ENCODE measurements at places on chromosomes 2 and 18.

DNA sequence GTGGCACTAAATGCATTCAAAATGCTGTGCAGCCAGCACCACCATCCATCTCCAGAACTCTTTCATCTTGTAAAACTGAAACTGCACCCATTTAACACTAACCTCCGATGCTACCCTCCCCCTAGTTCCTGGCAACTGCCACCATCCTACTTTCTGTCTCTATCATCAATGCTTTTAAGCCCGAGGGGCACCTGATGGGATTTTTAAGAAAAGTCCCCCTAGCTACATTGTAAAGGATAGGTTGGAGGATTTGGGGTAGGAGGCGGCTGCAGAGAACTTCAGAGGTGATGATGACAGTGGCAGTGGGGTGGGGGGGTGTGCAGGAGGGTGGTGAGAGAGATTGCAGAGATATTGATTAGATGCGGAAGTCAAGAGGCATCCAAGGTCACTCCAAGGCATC is 10.8 kb upstream of the YWHAQ start:
- no peak for DNase-seq

- no peak for DNase-seq
These were observed 226.4 kb upstream of the MYT1L start for GRCh38 chr2:2557475-2557874.

GRCh38 chr2:211453311-211453887 is 897.0 kb downstream of the CPS1 start:
- DNase-seq = peak; percentile 75

- no peak for DNase-seq
These were observed 254.3 kb upstream of the TNP1 start for GRCh38 chr2:217114117-217114516.

DNA sequence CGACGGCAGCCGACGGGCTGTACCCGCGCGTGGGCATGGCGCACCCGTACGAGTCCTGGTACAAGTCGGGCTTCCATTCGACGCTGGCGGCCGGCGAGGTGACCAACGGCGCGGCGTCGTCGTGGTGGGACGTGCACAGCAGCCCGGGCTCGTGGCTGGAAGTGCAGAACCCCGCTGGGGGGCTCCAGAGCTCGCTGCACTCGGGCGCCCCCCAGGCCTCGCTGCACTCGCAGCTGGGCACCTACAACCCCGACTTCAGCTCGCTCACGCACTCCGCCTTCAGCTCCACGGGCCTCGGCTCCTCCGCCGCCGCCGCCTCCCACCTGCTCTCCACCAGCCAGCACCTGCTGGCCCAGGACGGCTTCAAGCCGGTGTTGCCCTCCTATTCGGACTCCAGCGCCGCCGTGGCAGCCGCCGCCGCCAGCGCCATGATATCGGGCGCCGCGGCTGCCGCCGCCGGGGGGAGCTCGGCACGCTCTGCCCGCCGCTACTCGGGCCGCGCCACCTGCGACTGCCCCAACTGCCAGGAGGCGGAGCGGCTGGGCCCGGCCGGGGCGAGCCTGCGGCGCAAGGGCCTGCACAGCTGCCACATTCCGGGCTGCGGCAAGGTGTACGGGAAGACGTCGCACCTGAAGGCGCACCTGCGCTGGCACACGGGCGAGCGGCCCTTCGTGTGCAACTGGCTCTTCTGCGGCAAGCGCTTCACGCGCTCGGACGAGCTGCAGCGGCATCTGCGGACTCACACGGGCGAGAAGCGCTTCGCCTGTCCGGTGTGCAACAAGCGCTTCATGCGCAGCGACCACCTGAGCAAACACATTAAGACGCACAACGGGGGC is 2.0 kb downstream of the SP9 start:
- DNase-seq = peak; percentile 80

DNA sequence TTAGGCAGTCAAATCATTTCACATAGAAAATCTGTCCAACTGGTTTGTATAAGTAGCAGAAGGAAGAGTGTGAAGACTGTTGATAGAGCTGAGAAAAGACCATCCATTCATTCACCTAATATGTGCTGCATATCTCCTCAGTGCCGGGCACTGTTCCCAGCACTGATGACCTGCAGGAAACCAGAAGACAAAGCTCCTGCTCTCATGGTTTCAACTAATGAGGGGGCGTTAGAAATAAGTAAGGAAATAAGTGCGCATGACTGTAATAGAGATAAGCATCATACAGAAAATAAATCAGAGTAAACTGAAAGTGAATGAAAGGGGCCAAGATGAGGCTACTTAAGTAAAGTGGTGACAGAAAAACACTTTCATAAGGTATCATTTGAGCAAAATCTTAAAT is 427.5 kb upstream of the CDH20 start:
- no peak for DNase-seq

DNA sequence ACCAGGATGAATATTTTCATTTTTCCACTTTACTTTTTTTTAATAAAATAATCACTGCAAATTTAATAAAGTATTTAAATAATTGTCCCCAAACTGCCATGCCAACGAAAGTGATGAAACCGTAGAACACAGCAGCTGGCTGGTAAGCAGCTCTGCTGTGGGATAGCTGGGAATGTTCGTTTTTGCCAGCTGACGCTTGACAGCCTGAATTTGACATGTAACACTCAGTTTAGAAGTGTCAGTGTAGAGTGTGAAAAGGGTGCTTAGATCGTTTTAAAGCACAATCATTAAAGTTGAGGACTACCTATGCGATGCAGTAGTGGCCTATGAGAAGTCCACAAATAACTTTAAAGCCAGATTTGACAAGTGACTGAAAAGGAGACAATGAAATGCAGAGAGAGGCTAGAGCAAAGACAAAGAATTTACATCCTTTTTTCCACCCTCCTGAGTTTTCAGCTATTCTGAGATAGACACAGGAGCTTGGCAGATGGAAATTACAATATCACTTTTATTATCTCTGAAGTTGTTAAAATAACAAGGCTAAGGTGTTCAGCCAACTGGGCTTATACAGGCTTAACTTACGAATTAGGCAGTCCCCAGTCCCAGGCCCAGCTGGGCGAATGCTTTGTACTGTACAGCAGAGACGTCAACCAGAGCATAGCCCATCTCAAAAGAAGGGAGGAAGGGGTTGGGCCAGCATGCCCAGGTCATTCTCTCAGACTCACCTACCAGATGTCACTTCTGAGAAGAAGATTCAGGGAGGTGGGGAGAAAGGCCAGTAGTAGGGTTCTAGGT is 31.9 kb upstream of the SLC1A4 start:
- DNase-seq = no peak

DNA sequence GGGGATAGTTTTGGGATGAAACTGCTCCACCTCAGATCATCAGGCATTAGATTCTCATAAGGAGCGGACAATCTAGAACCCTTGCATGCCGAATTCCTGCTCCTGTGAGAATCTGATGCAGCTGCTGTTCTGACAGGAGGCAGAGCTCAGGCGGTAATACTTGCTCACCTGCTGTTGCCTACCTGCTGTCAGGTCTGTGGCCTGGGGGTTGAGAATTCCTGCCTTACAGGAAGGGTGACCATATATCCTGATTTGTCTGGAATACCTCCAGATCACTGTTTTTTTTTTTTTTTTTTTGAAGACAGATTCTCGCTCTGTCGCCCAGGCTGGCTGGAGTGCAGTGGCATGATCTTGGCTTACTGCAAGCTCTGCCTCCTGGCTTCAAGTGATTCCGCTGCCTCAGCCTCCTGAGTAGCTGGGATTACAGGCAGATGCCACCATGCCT is 21.7 kb downstream of the ACSL3 start:
- no peak for DNase-seq

DNA sequence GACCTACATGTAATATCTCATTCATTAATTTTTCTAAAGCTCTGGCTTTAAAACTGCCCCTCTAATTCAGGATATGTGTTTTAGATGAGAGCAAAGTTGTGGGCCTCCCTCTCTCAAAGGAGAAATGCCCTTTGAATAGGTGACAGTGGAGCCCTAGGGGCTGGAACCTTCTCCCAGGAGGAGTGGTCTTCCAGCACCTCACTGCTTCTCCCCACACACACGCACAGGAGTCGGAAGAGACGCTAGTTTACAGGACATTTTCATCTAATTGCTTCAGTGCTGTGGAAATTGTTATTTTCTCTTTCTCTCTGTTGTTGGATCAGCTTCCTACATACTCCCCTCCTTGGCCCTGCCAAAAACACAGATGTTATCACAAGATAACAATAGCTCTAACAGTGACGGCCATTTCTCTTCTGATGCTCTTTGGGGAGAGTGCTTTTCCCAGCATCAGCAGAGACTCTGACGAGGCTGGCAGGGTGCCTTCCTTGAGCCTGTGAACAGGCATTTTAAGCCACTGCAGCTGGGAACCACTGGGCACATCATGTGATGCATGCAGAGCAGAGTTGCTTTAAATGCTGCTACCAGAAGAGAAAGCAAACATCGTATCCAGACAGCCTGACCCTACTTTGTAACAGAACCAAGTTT is 209.4 kb upstream of the SP5 start:
- DNase-seq = no peak

GRCh38 chr18:63539904-63540510 is 2.2 kb upstream of the SERPINB12 start:
- DNase-seq = no peak

- peak; percentile 5 for DNase-seq
These were observed at the start of gene STAT4 for GRCh38 chr2:191150600-191151330. Gene STAT4 (minus strand): TSS chr2:191150994. CDS start chr2:191148203, 2,791 bp downstream.

All from NCI-H146 (cell line).